Activated T-cell treated with anti-CD3 and anti-CD28 coated beads for 1 hour (primary cell): ENCODE measurements at places on chromosomes 2 and 18.

GRCh38 chr2:189305291-189305943 lies 125.9 kb upstream of the COL5A2 start:
- DNase-seq, result no peak

- DNase-seq, result no peak
These were observed 125.6 kb upstream of the DLX2 start for GRCh38 chr2:172228177-172228808.

- no peak for DNase-seq
These were observed 43.8 kb upstream of the LTBP1 start for GRCh38 chr2:32902986-32903385.

DNA sequence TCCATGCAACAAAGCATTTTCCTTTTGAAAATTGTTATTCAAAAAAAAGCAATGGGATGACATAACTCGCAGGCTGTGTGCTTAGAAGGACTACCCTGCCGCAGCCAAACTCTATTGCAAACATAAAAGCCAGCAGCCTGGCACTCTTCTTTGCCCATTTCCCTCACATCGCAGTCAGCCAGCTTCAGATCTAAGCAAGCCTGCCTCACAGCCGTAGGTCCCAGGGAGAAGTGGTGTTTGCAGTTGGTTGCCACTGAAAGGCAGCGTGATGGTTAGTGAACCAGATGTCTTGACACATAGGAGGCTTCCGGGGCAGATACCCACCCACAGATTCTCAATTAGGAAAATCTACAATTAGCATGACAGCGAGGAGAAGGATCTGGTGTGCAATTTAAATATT lies 655.2 kb downstream of the RNF144A start:
- no peak for DNase-seq

DNA sequence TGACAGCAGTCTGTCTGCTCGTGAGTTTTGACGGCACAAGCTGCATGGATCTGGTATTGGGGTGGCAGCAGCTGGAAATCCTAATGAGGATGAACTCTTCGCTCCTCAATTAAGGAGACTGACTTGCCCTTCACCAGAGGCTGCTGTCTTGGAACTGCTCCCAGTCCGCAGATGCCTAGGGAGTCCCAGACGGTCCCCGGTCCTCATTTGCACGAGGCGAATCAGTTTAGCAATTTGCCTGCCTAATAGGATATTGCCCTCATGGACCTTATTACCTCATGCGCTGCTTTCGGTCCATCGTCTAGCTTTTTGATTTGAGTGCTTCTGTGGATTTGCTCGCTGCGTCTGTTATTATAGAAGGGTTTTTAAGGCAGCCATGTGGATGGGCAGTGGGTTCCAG lies 40.6 kb downstream of the ASAP2 start:
- no peak for DNase-seq

GRCh38 chr2:40363631-40364030 lies 88.3 kb downstream of the SLC8A1 start:
- no peak for DNase-seq

DNA sequence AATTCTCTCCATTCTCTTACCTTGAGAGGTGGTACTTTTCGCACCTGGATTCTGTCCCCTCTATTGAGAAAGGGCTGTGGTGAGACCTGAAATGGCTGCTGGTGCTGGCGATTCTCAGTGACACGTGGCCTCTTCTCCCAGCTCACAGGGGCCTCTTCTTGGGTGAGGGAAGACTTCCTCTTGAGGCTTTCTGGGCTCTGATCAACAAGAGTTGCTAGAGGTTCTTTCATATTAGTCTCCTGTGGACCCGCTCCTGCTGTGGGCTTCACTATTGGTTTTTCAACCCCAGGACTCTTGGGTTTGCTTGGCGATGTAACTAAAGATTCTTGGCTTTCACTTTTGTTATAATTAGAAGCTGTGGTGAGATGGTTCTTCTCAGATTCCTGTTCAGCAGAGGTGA lies 76.3 kb upstream of the DTNB start:
- no peak for DNase-seq

- no peak for DNase-seq
These were observed 992.2 kb upstream of the PIK3C3 start for GRCh38 chr18:40962784-40963183.

GRCh38 chr2:130972410-130972809 lies 120.8 kb downstream of the FAM168B start:
- DNase-seq, result no peak
